Fibroblast of the aortic adventitia (primary cell): ENCODE measurements at places on chromosomes 7 and 10.

DNA sequence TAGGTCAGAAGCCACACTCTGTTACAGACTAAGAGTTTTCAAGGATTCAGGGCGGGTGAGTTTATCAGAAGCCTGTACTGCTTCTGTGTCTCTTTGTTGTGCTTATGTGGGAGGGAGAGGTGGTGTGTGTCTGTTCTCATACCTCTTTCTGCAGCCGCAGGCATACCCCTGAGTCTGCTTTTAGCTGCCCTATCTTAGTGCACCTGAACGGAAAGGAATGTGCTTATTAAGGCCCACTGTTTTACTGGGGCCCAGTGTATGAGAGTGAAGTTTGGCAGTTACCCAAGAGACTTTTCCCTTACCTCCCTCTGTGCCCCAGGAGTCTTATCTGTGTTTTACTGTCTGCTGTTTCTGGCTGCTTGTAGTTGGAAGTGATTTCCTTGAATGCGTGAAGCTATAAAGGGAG lies 104.3 kb downstream of the TYW1 start:
- no peak for DNase-seq

GRCh38 chr10:34715511-34716187 lies 99.4 kb downstream of the PARD3 start:
- DNase-seq, result peak; percentile 53

- DNase-seq, result no peak
Measured at GRCh38 chr7:30310674-30311362, 26.4 kb downstream of the ZNRF2 start.

- DNase-seq, result no peak
Measured at GRCh38 chr7:2072042-2072441, 160.7 kb downstream of the MAD1L1 start.

DNA sequence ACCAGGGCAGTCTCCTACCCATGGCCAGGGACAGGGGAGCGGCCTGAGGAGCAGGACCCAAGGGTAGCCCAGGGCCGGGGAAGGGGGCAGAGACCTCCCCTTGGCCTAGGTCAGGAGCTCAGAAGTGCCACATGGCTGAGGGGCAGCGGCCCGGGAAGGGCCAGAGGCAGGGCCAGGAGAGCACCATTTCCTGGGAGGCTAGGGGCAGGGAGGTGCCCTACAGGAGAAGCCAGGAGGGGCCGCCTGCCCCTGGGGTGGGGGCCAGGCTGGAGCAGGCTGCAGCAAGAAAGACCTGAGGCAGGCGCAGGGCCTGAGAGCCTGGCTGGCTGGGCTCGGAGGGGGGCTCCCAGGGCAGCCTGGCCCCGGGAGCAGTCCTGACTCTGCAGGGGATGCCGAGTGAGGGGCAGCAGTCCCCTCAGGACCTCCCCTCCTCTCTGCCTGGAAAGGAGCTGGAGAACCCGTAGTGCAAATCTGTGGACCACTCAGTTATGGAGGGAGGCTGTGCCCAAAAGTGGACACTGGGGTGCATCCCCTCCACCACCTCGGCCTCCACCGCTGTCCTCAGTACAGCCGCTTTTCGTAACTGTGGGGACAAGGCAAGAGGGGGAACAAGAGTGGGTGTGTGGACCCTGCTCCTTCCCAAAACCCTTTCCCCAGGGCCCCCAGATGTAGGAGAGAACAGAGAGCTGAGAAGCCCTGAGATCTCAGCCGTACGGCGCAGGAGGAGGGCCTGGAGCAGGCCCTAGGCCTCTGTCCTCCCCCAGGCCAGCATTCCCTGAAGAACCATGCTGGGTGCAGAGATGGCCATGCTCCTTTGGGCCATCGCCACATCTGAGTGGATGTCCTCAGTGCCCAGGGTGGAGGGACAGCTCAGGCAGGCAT lies 17.1 kb downstream of the IMPDH1 start:
- no peak for DNase-seq
